Hematopoietic multipotent progenitor cell treated with erythropoietin and hydrocortisone succinate and interleukin-3 and kit ligand, for 17 days (in vitro differentiated cells): ENCODE measurements at places on chromosomes 13 and 19.

DNA sequence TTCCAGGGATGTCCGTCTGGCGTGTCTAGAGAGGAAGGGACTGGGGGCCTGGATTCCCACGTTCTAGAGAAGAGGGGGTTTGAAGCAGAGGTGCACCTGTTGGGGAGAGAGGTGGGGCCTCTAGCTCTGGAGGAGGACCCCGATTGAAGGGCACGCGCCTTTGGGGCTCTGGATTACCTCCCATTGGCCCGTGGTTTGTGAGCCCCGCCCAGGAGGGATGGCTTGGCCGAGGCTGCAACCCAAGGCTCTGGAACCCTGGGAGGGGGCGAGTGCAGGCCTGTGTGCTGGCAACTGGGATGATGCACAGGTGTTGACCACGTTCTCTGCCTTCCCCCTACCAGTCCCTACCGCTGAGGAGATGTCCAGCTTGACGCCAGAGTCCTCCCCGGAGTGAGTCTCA, 20.2 kb downstream of the TMEM150B start:
- DNase-seq = no peak

- no peak for DNase-seq
Measured at GRCh38 chr13:114146629-114147028, 14.2 kb upstream of the RASA3 start.

- DNase-seq = no peak
Measured at GRCh38 chr19:10222201-10222890, 8.8 kb downstream of the S1PR2 start.

GRCh38 chr19:53897459-53897858, 11.6 kb upstream of the CACNG7 start:
- DNase-seq = no peak

- no peak for DNase-seq
Measured at GRCh38 chr13:25064396-25064795, 31.5 kb upstream of the PABPC3 start.

- DNase-seq = no peak
Measured at GRCh38 chr13:31767175-31767900, 28.0 kb downstream of the RXFP2 start.

- DNase-seq = no peak
Measured at GRCh38 chr13:28047757-28048388, 52.5 kb downstream of the FLT3 start.

DNA sequence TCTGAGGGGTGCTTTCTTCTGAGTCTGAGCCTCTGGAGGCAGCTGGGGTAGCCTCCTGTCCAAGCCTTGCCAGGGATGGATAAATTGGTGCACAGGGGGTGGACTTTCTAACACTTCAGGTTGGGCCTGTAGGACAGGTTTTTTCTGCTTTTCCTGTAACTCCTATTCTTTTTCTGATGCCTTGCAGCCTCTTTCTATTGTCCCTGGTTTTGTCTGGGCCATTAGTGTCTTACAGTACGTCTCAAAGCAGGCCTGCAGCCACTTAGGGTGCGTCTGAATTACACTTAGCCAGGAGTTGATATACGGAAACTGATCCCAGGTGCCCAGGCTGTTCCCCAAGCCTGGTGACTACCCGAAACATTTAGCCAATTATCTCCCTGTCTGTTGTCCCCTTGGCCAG, 213.3 kb upstream of the HTR2A start:
- no peak for DNase-seq

- no peak for DNase-seq
Measured at GRCh38 chr13:77832339-77833100, 86.1 kb downstream of the EDNRB start.

GRCh38 chr19:14686411-14686810, 3.4 kb upstream of the ZNF333 start:
- no peak for DNase-seq

GRCh38 chr19:14073925-14074838, 1.6 kb downstream of the MISP3 start:
- DNase-seq = peak; percentile 39

GRCh38 chr13:53638040-53638439, 609.4 kb downstream of the OLFM4 start:
- DNase-seq = no peak

DNA sequence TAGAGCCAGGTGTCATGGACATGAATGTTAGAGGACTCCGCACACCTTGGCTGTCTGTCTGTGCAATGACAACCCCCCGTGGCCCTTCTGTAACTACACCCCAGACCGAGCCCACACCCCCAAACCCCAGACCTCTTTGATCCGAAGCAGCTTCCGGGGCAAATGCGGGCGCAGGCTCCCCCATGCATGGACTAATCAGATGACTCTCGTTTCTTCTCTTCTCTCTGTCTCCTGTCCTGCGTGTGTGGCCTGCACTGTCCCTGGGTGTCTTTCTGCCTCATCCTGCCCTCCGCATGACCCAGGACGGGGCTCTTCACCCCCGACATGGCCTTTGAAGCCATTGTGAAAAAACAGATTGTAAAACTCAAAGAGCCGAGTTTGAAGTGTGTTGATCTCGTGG, 38.9 kb downstream of the TMED1 start:
- DNase-seq = no peak

DNA sequence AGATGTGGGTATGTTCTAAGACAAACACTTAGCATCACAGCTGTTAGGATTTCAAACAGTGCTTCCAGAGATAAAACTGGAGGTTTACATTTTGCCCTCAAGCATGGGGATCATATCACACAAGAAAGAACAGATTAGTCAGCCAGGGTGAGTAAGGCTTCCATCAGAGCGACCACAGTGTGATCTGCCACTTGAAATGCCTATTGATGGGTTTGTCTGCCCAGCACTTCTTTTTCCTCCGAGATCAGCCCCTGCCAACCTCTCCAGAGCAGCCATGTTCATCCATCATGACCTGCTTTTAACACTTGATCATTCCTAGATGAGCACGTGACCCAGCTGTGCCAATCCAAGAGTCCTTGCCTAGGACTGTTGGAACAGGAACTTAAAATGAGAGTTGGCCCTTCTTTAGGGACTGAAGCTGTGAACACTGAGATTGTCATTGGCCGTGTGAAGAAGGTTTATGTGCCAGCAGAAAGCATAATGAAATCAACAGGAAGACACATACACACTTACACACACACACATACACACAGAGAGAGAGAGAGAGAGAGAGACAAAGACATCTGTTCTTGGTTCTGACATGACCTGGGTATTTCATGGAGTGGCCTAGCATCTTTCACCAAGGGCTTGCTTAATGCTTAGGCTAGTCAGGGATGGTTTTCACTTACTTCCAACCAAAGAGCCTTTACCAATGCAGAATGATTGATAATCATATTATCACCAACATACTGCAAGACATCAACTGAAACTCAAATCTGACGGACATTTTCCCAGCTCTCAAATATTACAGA, 5.2 kb upstream of the CEBPG start:
- DNase-seq = no peak

DNA sequence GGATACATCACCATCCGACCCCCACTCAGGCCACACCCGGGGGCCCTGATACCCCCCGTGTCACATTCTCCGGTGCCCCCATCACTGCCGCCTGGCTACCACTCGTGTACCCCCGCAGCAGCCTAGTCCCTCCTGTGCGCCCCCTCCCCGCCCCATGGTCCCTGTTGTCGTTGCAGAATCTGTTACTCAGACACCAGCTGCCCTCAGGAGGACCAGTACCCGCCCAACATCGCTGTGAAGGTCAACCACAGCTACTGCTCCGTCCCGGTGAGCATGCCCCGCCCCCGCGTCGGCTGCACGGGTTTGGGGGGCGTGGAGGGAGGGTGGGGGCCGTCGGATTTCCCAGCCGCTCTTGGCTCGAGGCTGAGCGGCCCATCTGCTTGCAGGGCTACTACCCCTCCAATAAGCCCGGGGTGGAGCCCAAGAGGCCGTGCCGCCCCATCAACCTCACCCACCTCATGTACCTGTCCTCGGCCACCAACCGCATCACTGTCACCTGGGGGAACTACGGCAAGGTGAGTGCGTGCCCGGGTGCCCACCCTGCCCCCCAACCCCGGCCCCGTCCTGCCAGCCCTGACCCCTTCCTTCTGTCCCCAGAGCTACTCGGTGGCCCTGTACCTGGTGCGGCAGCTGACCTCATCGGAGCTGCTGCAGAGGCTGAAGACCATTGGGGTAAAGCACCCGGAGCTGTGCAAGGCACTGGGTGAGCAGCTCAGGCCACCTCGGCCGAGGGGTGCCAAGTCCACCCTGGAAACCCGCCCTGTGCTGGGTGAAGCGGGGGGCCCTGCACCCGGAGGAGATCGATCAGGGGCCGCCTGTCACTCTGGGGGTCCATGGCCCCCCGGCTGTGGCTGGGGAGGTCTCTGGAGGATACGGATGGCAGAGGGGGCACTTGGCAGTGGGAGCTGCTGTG, 21.1 kb downstream of the PIAS4 start:
- DNase-seq = no peak

- DNase-seq = peak; percentile 59
Measured at GRCh38 chr13:41461527-41462139, 4.3 kb downstream of the RGCC start.

DNA sequence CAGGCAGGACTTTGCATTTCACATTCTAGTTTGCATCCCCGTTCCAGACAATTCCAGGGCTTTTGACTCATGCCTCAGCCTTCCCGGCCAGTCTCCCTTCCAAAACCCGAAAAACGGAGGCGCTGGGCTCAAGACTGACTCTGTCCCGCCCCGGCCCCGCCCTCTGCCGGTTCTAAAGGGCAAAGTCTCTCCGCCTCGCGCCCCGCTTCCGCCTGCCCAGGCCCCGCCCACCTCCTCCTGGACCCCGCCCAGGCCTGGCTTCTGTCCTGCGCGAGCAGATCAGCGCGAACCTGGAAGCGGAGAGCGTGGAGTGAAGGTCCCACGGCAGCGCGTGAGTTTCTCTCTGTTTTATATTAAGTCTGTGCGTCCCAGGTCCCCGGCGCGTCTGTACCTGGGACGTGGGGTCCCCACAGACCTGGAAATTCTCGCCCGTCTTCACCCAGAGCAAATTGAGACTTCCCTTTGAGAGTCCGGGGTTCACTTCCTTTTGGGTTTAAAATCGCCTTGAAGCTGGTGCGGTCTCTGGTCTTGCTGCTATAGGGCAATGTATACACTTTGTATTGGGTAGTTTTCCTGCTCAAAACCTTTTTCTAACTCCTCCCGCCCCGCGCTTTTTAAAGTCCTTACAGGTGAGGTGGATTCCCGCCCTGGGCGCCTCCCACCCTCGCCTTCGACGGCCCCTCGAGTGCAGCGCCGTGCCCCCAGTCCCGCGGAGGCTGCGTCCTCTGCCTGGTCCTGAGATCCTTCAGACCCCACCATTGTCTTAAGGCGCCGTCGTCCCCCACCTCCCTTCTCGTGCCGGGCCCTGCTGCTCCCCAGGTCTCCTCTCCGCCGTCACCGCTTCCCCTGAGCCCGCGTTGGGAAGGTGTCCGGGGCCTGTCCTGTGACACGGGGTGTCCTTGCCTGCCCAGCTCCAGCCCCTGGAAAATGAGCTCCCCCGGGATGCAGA, 31.2 kb downstream of the ZNF701 start:
- peak; percentile 52 for DNase-seq
